ENCODE measurements at places on chromosomes 16 and 17.

GRCh38 chr17:44402564-44403172 is 13.2 kb upstream of the ITGA2B start:
- DNase-seq, result no peak

DNA sequence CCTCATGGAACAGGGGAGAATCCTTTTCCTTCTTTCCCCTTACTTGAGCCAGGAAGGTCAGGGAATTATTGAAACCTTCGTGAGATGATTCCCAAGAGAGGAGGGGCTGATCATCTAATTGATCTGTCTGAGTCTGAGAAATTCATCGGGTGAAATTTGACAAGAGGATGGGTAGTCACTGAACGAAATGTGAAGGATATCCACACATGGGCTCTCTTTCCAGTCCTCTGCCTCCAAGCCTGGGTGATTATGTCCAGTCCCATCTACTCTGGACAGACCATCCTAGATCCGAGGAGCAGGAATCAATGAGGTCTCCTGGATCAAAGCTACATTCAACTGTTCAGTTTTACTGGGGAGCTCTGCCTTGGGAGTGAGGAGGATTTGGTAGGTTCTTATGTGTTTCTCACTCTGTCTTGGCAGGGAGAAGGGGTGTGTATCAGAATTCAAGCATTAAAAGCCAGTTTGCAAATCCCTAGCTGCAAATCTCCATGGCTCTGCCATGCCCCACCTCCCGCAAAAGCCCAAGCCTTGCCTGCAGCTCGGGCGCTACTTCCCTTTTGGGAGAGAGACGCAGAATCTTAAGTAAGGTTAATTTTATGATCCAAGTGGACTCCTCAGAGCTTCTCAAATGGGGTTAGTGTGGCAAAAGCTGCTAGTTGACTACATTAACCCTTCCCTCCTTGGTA is 47.1 kb upstream of the TEKT3 start:
- DNase-seq, result no peak

GRCh38 chr17:27511168-27511883 is 55.1 kb downstream of the KSR1 start:
- DNase-seq, result no peak

DNA sequence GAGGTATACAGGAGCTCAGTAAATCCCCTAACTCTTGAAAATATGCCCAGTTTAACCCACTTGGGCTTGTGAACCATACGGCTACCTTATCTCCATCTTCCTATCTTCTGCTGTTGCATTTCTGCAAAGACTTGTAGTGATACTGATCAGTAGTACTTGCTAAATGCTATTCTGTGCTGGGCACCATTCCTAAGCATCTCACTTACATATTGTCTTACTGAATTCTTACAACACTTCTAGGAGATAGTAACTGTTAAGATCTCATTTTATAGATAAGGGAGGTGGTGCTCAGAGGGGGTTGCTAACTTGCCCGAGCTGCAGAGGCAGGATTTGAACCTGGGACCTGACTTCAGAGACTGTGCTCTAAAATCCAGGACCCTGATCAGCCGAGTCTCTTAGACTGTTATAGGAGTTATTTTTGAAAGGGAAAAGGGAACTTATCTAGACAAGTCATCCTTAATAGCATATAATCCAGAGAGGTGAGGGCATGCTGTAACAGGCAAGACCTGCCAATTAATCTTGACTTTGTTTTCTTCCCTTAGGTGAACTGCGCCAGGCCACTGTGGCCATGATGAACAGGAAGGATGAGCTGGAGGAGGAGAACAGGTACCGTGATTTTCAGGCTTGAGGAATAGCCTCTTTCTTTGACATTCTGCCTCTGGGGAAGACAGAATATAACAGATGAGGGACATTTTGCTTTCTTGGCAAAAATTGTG is 149.7 kb downstream of the SNX29 start:
- DNase-seq, result no peak

DNA sequence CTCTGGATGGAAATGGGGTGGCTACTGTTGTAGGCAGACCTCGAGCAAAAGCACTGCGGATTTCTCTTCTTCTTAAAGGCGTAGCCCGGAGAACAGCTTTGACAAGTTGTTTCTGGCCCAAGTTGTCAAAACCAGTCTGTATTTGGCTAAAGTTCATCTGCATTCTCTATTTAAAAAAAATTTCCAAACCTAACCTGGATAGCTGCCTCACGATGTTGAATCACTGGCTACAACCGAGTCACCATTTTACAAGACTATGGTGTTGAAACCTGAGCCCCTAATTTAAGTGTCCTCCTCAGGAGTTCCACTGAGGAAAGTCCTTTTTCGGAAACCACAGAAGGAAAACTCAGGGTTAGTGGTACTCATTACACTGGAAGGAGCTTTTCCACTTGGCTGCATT is 1.5 kb downstream of the SLC16A6 start:
- DNase-seq, result no peak

- no peak for DNase-seq
These were observed 4.6 kb upstream of the STAT3 start for GRCh38 chr17:42392692-42393415.

DNA sequence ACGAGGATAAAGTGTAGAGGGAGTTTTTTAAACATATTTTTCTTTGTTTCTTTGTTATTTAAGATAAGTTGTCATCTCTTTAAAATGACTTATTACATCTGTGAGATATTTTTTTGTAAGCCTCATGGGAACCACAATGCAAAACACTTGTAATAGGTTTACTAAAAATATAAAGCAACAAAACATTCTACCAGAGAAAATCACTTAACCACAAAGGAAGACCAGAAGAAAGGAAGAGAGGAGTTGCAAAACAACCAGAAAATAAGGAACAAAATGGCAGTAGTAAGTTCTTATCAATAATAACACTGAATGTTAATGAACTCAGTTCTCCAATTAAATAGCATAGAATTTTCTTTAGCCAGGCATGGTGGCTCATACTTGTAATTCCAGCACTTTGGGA is 22.9 kb downstream of the DHRS7B start:
- no peak for DNase-seq

GRCh38 chr16:52500963-52501362 is 46.0 kb downstream of the TOX3 start:
- no peak for DNase-seq

DNA sequence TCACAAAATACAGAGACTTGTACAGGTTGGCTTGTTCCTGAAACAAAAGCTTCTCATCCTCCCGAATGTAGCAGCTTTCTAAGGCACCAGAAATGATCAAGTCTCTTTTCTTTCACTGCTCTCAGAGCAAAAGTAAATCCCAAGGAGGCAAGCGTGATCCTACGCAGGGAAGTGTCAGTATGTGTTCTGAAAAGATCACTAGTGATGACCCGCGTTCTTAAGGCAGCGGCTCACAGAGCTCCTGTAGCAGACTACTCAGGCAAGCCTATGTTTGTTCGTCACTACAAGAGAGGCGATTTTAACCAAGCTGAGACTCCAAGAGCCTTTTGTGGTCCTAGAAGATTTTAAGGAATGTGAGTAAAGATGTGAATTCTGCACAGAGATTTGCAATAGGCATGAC is 34.5 kb downstream of the WIPI1 start:
- DNase-seq, result no peak

DNA sequence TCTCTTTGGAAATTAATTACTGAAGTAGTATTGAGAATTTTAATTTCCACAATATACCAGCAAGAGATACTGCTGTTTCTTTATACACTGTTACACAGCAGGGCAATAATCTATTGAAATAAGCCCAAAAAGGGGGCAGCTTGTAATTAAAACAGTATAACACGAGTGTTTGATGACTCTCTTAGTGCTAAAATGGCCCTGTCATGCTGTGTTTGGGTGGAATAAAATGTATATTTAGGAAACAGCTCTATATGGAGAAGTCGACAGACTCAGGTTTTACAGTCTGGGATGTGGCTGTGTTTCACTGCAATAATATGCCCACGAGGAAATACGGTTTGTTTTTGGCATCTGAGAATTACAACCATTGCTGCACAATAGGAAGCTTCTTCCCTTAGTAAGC is 537.7 kb upstream of the HSBP1 start:
- DNase-seq, result no peak

DNA sequence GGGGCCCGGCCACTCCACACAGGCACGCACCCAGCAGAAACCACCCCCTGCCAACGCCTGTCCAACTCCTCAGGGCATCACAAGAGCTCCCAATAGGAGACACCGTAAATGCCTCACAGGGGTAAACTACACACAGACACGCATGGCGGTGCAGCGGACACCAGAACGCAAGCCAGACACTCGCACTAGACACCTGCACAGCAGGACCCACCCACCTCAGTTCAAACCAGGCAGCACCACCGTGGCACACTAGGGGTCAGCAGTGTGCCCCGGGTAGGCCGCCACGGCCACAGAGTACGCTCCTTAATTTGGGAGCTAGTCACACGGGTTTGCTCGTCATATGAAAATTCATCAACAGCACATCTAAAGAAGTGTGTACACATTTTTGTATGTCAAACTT is 3.4 kb downstream of the SLC38A10 start:
- no peak for DNase-seq

DNA sequence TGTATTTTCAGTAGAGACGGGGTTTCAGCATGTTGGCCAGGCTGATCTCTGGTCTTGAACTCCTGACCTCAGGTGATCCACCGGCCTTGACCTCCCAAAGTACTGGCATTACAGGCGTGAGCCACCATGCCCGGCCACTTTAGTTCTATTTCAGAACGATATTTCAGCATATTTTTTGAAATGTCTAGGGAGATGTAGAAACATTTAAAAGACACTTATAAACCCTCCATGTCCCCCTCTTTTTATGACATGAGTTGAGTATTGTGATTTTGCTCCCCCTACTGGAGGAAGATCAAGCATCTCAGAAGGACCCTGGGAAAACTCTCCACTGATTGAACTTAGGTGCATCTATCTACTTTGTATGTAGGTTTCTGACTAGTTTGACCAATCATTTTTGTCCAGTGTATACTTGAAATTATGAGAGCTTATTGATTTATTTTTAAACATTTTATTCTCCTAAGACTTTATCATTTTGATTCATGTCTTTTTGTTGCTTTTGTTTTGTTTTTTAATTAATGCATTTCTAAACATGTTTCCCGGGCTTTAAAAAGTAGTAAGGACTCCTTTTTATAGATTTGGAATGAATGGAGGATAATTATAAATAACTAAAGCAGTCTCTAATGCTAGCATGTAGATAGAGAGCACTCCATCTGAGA is 105.1 kb downstream of the CHD9 start:
- no peak for DNase-seq

- DNase-seq, result no peak
These were observed 9.8 kb upstream of the TNRC6C start for GRCh38 chr17:77948690-77949114.

DNA sequence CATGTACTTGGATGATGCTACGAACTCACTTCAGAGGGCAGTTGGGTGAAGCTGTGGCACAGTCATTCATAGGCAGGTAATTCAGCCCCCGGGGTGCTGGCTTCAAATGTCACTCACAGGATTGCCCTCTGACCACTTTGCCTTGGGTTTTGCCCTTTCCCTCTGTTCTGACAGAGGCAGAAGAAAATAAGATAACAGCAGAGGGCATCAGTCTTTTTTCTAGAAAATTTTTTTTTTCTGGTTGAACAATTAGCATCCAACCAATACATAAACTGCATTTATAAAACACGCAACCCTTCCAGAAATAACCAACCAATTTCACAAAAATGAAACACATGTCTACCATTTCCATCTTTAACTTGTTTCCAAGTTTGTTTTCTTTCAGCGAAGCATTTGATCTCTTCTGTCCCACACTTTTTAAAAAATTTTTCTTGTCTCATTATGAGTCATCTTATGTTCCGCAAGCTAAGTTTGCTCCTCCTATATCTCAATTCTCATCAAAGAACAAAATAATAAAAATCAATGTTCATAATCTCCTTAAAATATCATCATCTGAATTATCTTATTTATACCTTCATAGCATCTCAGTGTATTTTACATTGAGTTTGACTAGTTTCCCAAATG is 15.6 kb downstream of the NACA2 start:
- no peak for DNase-seq

- DNase-seq, result no peak
These were observed 19.1 kb downstream of the ENDOV start for GRCh38 chr17:80433916-80434666.

GRCh38 chr17:79203016-79203415 is 128.4 kb downstream of the ENGASE start:
- no peak for DNase-seq

- no peak for DNase-seq
These were observed 21.1 kb downstream of the CES1 start for GRCh38 chr16:55811811-55812210.

GRCh38 chr17:64661726-64661975 is 456 bp downstream of the SMURF2 start:
- DNase-seq, result no peak

- no peak for DNase-seq
These were observed 11.5 kb downstream of the DEXI start for GRCh38 chr16:10930755-10931093.

- DNase-seq, result no peak
These were observed 8.9 kb downstream of the VPS4A start for GRCh38 chr16:69319826-69320739.

DNA sequence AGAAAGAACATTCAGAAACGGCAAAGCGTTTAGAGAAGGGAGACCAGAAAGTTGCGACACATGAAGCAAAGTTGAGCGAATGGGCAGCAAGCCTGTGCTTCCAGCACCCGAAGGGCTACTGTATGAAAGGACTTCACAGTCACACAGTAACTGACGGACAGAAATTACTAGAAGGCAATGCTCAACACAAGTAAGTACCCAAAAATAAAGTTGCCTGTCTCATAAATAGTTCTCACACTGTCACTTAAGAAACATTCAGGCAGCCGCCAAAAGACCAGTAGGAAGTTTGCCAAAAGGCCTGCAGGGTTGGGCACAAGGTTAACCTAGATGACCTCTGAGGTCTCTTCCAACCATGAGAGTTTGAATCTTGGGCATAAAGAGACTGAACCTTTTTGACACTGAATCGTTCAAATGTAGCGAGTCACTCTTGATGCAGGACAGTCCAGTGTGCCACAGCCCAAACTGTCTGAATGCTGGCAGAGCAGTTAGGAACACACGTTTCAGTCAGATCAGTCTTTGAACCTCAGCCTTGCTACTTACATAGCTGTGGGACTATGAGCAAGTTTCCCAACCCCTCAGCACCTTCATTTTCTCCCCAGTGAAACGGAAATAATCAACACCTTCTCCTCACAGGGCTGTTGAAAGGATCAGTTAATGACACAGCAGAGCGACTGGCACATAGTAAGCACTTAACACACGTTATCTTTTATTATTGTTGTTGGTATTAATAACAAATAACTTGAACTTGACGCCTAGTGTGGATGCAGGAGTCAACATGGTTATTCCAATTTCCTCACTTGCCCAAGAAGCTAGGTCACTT is 10.4 kb downstream of the NCBP3 start:
- no peak for DNase-seq

GRCh38 chr16:19142939-19143598 is 25.0 kb upstream of the SYT17 start:
- no peak for DNase-seq

GRCh38 chr16:4053301-4053845 is 62.9 kb downstream of the ADCY9 start:
- no peak for DNase-seq

GRCh38 chr17:57357830-57358430 is 101.6 kb downstream of the MSI2 start:
- no peak for DNase-seq

DNA sequence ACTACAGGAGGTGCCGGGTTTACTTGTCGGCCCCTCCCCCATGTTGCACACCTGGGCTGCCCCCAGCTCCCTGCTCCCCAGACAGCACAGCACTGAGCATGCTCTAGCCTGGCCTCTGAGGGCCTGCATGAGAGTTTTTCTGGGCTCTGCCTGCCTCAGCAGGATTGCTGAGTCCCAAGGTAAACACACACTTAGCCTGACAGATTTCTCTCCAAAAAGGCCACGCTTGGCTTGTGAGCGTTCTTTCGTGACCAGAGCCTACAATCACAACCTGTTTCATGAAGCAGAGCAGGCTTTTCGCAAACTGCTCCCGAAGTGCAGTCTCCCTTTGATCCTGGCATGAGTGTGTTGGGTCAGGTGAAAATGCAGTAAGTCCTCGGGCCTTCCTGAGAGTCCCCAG is 9.8 kb upstream of the CD300E start:
- DNase-seq, result no peak
